ENCODE measurements at places on chromosomes 13 and 19.

DNA sequence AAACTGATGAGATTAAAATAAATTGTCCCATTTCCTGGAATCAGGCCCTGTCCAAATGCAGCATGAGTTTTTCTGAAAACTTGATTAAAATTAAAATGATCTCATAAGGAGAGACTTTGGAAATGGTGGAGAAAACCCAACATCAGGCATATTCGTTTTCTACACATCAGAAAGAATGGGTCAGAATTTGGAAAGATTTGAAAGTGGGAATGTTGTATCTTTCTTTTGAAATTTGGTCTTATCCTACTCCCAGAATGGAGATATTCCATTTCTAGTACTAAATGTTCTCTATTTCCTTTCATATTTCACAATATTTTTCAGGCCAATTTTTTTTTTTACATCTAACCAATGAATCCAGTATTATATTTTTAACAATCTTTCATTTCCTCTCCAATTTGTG lies 223.9 kb upstream of the RXFP2 start:
- DNase-seq, result no peak

- no peak for DNase-seq
Observed at GRCh38 chr13:55887561-55887960, 1253.2 kb upstream of the PRR20A start.

DNA sequence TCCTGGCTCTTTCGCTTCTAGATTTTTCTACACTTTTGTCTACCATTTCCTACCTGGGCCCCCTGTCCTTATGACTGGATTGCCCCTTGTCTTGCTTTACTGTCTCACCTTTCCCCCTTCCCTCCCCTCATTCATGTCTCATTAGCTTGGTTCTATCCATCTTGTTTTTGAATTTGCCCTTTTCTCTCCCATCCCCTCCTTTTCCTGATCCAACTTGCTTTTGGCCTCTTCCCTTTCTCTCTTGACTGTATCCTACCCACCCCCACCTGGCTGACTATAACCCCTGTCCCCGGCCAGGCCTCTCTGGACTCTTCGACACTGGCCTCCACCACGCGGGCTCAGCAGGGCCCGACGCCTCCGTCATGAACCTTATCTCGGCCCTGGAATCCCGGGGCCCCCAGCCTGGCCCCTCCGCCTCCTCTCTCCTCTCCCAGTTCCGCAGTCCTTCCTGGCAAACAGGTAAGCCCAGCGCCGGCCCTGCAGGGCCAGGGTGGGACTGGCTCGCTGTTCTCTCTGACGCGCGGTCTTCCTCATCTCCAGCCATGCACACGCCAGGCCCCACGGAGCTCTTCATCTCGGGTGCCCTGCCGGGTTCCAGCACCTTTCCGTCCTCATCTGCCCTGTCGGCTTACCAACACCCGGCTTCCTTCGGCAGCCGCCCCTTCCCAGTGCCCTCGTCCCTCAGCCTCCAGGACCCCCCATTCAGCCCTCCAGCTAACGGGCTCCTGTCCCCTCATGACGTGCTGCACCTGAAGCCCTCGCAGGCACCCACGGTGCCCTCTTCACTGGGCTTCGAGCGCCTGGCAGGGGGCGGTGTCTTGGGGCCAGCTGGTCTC lies 3.4 kb downstream of the PRR12 start:
- no peak for DNase-seq

DNA sequence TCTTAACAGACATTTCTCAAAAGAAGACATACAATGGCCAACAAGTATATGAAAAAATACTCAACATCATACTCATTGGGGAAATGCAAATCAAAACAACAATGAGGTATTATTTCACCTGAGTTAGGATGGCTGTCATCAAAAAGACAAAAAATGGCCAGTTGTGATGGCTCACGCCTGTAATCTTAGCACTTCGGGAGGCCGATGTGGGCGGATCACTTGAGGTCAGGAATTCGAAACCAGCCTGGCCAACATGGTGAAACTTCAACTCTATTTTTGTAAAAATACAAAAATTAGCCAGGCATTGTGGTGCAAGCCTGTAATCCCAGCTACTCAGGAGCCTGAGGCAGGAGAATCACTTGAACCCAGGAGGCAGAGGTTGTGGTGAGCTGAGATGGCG lies 22.0 kb downstream of the CEACAM16 start:
- DNase-seq, result no peak

DNA sequence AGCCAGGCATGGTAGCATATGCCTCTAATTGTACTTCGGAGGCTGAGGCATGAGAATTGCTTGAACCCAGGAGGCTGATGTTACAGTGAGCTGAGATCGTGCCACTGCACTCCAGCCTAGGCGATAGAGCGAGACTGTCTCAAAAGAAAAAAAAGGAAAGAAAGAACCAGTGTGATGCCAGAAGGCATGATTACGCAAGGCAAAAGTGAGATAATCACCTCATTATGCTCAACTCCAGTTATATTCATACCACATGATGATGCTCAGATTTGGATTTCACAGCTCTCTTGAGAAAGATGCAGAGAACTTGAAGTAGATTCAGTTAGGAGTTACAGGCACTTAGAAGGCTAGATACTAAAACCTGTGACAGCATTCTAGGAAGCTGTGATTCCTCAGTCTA lies 21.8 kb downstream of the RCBTB1 start:
- DNase-seq, result no peak

DNA sequence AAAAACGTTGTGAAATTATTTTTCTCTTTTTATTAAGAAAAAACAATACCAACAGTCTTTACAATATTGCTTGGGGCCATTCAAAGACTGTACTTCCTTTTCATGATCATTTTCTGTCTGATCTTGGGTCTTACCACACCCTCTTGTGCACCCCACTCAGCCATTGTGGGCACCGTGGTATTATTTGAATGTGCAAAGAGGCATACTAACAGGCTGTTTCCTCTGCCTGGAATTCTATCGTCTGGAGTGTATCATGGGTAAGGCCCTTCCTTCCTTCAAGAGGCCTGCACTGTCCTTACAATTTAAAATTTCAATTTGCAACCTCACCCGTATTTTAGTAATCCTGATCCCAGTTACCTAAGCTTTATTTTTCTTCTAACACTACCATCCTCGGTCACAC lies 76.5 kb downstream of the FGF14 start:
- no peak for DNase-seq

DNA sequence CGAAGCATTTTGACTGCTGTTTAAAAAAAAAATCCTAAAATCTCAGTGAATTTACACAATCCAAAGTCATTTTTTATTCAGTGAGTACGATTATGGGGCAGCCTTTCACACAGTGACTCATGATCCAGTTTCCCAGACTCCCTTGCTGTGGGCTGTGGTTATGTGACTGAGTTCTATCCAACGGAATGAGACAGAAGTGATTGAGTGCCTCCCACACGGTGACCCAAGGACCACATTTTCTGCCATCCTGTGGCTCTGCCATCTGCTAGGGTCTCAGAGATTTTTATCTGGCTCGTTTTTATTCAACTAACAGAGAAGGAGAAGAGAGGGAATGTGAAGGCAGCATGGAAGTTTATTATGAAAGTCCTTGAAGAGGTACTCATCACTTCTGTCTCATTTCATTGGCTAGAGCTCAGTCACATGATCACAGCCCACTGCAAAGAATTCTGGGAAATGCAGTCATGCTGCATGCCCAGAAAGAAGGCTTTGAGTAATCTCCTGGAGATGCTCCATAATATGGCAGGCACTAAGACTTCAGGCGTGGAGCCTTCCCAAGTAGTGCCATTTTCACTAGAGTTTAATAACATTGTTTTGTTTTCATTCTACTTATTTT lies 999.4 kb downstream of the UQCRFS1 start:
- DNase-seq, result no peak

GRCh38 chr13:44541601-44542000 lies 34.5 kb downstream of the TSC22D1 start:
- DNase-seq, result no peak

- no peak for DNase-seq
Observed at GRCh38 chr19:12943437-12944044, 2.1 kb upstream of the RAD23A start.

DNA sequence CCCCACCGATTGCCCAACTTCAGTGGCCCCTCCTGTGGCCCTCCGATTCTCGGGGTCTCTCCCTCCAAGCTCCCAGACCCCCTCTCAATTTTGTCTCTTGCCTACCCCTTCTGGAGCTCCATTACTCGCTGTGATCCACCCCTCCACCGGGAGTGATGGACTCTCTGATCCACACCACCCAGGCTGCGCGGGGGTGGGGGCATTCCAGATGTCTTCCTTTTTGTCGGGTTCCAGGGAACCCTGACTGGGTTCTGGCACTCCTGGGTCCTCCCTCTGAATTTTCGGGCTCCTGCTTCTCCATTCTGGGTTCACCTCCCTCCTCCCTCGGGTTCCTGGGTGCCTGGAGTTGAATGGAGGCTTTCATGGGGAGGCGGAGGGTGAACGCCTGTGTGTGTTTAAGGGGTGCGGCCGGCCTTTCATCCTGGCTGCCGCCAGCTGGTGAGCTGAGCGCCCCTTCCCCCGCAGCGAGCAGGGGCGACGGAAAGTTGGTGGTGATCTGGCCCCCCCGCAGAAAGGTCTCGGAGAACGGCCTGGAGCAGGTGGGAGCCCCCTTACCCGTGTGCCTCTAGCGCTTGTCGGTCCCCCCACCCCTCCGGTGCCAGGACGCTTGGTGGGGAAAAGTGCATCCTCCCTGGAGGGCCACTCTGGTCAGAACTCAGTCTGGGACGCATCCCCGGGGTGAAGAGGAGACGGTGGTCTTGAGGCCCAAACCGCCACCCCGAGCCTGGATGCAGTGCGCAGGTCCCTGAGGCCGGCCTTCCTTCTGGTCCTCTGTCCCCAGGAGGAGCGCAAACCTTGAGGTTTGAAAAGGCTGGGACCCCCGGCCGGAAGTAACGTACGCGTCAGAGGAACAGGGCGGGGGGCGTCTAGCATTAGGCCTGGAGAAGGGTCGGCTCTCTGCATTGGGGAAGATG lies 1.6 kb downstream of the MISP3 start:
- no peak for DNase-seq

DNA sequence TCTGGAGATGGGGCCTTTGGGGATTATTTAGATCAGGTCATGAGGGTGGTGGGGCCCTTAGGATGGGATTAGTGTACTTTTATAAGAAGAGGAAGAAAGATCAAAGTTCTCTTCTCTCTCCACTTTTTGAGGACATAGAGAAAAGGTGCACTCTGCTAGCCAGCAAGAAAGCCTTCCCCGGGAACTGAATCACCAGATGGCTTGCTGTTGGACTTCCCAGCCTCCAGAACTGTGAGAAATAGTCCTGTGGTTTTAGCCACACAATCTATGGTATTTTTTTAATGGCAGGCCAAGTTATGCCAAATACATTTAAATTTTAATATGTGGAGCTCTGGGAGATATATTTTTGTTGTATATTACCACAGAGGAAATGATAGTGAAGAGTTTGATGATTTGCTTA lies 385.8 kb downstream of the KLF12 start:
- DNase-seq, result no peak

DNA sequence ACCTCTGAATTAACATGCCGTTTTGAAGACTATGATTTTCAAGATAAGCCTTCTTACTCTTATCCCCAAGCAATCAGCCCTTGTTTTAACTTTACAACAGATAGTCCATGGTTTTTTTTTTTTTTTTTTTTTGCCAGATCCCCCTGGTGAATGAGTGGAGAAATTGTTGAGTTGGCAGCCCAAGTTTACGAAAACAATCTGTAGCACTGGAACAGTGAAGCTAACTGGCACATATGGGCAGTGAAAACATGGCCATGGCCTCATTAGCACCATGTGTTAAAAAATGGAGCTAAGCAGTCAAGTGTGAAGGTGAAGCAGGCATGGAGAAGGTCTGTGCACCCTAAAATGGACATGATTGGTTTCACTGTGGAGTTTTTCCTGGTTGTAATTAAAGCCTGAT lies 812.1 kb upstream of the MIR17HG start:
- DNase-seq, result no peak

- no peak for DNase-seq
Observed at GRCh38 chr19:5193192-5193591, 147.4 kb downstream of the PTPRS start.

- DNase-seq, result no peak
Observed at GRCh38 chr19:47778954-47779351, 450 bp downstream of the SELENOW start.

GRCh38 chr19:6095760-6096159 lies 14.5 kb downstream of the RFX2 start:
- no peak for DNase-seq

GRCh38 chr19:46859637-46860124 lies 1.1 kb upstream of the ARHGAP35 start:
- no peak for DNase-seq

DNA sequence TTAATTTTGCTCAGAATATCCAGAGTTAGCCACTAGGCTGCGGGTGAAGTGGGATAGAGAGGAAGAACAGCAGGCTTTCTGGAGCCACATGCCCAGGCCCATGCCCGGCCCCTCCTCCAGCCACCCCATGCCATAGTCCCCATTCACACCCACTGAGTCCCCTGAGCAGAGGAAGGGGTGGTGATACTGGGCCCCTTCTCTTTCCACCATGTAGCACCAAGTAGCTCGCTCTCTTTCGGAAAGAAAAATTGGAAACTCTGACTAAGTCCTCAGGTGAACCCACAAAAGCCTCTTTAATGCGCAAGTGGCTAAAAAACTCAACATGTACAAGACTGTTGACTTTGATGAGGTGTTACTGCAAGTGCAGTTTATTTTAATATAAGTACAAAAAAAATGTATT lies 76.7 kb upstream of the GPR183 start:
- no peak for DNase-seq

DNA sequence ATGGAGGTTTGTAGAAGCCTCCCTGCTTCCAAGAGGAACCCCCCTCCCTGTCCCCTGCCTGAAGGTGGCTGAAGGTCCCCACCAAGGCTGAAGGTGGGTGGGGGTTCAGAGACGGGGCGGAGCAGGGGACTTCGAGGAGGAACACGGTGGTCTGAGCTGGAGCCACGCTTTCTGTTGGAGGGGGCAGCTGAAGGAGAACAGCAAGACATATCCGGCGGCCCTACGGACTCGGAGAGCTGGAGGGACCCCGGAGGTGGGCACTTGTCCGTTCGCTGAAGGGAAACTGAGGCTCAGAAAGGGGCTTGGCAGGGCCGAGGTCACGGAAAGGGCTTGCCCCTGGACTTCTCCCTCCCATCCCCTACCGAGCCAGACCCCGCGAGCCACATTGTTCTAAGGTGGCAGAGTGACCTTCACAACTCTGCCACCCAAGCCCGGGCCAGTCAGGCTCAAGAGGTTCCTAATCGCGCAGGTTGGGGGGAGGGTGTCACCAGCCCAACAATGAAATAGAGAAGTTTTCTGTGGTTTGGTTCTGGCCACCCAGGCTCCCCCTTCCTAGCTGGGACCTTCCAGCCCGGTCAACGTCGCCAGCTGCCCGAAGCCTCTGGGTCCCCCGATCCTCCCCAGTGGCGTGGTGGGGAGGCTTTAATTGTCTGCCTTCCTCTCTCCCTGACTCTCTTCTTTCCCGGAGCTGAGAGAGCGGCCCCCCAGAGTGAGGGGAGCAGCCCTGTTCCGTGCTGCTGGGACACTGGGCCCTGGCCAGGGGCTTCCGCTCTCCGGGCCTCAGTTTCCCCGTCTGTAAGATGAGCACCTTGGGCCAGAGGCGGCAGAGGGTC lies 15.5 kb upstream of the KCNN1 start:
- no peak for DNase-seq

DNA sequence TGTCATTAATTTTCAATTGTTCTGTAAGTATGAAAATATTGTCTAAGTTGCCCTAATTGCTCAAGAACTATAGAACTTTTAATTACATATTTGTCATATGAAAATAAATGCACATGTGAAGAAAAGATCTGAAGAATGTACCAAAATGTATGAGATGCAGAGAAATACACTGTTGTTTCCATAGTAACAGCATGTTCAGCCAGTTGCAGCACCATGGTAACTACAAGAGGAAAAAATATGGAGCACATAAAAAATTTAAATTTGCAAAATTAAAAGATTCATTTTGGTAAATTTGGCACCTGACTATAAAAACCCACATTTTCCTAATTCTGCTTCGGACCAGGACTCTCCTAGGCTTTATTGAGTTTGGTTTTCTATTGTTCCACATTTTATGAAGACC lies 1170.0 kb upstream of the MIR17HG start:
- DNase-seq, result no peak

- no peak for DNase-seq
Observed at GRCh38 chr13:52158629-52159158, 703 bp downstream of the NEK3 start.
